Progenitor cell of endocrine pancreas (in vitro differentiated cells): ENCODE measurements at places on chromosomes 1 and 21.

- no peak for DNase-seq
Observed at GRCh38 chr1:12185036-12185917, 18.5 kb downstream of the TNFRSF1B start.

- DNase-seq = no peak
Observed at GRCh38 chr21:37592496-37592895, 225.9 kb downstream of the DYRK1A start.

DNA sequence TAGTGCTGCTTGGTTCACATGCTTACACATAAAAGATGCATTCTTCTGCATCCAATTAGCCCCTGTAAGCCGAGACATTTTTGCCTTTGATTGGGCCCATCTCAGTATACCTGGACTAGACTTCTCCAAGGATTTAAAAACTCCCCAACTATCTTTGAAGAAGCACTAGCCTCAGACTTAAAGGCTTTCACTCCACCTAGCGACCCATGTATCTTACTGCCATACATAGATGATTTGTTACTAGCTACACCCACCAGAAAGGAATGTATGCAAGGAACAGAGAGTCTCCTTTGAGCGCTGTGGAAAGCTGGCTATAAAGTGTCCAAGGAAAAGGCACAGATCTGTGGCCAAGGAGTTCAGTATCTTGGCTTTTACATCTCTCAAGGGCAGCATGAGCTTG is 91.7 kb downstream of the LIPI start:
- DNase-seq = no peak

DNA sequence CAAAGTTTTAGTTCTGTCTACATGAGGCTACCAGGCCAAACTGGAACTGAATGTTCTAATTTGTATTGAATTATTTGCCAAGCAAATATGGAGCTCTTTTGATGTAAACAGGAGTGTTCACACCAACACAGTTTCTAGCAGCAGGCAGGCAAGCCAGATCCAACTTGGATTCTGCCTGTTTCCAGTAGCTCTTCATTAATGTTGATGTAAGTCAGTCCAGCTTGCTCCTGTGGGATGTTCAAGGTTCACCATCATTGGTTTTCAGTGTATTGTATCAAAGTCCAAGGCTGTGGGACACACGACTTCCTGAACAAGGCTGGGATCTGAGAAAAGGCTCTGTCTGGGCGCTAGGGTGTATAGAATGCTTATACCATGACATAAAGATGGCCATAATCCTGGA is 68.1 kb downstream of the PAPPA2 start:
- no peak for DNase-seq

GRCh38 chr21:43644609-43645008 is 14.7 kb downstream of the HSF2BP start:
- no peak for DNase-seq

- DNase-seq = peak; percentile 72
Observed at GRCh38 chr1:110106013-110106941, 6.0 kb upstream of the UBL4B start.

DNA sequence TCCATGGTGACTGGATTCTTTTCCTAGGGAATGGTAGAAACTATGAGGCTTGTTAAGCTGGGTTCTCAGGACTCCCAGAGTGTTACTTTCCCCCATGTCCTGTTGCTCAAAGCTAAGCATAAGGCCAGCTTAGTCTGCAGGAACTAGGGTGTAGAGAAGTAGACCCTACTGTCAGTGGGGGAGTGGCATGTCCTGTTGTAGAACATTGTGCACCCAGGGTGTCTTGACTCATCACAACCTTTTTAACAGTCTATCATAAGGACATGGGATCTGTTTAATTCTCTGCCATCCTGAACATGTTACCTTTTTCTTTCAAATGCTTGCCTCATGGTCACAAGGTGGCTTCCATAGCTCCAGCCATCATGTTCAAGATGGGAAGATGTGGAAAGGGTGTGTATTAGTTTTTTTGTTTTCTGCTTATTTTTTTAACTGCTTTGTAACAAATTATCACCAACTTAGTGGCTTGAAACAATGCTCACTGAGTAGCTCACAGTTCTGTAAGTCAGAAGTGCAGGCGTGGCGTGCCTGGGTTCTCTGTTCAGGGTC is 17.4 kb downstream of the OBSCN start:
- no peak for DNase-seq

DNA sequence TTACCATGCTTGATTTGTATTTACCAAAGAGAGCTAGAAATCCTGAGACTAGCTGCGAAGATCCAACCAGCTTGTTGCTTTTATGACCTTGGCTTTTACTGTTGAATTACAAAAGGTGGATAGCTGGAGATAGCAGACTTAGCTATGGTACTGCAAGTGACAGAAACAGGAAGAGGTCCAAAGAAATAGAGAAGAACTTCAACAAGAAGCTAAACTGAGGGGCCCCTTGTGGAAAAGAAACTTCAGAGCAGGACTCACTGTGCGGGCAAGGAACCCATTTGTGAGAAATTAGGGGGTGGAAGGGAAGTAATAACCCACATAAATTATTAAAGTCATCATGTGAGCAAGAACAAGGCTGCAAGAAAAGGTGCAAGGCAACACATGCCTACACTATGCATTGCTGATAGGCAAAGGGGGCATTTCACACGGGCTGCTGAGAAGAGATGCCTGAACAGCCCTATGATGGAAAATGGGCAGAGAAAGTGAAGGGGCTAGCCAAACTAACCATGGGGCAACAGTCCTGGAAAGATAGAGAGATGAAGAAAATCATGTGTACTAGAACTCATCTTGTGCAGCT is 116.6 kb upstream of the PRDX6 start:
- DNase-seq = no peak

GRCh38 chr1:53627031-53627430 is 111.9 kb downstream of the GLIS1 start:
- DNase-seq = no peak

- no peak for DNase-seq
Observed at GRCh38 chr1:119160409-119160808, 20.0 kb upstream of the WARS2 start.
